ENCODE measurements at places on chromosomes 3 and 15.

DNA sequence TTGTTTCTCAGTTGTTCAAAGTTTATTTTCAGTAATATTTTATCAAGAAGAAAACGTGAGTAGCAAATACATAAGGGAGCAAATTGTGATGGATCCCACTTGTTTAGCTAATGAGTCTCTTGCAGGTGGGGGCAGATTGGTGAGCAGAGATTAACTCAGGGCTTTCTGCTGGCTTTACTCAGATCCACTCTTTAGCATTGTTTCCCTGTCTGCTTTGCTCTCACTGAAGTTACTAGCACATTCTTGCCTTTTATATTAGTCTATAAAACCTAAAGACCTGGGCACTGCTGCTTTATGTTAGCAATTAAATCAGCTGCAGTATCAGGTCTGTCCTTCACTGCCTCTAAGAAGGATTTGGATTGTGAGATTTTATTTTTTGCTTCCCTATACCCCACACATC, 71.5 kb downstream of the STAC start:
- DNase-seq: no peak

- DNase-seq: peak; percentile 7
These were observed 374.6 kb upstream of the ARL6 start for GRCh38 chr3:97389936-97390335.

DNA sequence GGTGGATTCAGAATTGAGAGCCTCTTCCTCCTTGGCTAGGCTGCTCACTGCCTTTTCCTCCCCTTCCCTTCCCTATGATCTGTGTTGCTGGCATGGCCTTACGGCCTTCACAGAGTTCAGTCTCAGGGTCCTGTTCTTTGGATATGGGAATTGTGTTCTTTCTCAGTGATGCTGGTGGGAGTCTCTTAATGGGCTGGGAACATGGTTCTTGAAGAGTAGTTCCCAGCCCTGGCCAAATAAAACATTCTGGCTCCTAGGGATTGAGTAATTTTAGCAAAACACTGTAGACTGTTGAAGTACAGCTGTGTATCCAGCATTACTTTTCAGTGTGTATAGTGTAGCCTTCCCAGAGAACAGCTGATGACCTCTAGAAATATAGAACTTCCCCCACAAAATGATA, 22.6 kb upstream of the FILIP1L start:
- DNase-seq: no peak

GRCh38 chr3:176087066-176087697, 1110.1 kb downstream of the TBL1XR1 start:
- no peak for DNase-seq

DNA sequence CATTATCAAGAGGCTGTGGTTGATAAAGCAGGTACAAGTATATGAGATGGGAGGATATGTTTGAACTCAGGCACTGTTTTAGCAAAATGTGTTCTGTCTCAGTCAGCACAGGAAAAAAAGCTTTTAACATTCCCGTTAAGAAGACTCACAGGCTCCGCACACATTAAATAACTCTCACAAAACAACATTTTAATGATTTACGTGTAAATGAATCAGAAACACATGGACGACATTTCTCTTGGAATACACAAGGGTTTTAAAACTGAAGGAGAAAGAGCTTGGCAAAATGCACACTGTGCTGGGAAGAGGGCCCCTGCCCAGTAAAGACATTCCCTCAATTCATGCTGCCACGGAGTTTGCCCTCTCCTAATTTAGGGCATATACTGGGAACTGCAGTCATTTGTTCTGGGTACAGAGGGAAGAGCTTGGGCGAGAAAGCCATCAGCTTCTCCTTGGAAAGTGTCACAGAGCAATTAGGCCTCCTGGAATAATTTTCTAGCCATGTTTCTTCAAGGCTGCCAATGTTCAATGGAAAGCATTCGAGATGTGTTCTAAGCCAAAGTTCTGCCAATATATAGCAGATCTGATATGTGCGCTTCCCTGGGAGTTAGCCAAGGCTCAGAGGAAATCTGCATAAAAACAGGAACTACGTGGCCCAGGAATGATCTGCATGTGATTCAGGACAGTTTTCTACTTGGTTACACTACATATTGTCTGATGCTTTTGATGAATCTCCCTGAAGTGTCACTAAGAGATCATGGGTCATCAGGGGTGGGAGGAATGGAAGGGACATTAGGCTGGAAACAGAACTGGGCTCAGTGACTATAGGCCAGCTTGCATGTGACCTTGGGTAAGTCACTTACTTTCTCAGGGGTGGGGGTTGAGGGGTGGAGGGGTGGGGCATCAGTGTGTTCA, 2.2 kb upstream of the MASP1 start:
- DNase-seq: no peak

- peak; percentile 0 for DNase-seq
These were observed 14.9 kb upstream of the RPN1 start for GRCh38 chr3:128665362-128666021.

Data from NCI-H510A treated with DMSO at 0.1 percent for 48 hours (cell line).